Right ventricle myocardium inferior (tissue), 1 donor: ENCODE measurements at places on chromosomes 7 and 10. TPM values are rescaled to one million over a fixed set of nuclear protein-coding genes. Genes with fewer than 3 reads are reported as not detected.

DNA sequence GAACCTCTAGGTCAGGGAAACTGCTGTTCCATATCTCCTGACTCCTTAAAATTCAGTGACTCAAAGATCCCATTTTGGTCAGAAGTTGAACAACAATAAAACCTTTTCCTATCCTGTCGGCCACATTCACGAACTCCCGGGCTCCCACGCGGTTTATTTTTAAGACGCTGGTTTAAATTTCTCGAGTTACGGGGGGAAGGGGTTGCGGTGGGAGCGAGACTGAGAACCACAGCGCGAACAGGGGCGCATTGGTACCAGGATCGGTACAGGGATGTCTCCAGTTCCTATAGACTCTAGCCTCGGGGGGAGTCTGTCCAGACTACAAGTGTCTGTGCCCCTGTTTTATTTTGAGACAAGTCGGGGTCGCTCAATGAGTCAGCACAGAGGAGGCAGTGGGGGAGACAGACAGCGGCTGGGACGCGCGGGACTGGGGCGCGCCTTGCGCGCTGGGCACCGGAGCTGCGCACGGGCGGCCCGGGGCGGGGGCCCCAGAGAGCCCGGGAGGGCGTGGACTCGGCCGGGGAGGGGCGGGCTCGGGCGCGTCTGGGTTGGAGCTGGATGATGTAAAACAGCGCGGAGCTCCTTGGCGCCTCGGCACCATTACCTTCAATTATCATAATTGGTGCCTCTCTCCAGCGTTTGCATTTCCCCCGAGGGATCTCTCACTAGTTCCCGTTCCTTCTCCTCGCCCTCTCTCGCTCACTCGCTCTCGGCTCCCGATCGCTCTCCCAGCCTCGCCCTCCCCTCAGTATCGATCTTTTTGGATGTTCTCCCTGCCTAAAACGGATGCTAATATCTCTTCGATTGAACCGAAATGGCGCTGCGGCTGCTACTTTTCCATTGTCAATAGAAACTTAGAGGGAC lies 8.7 kb upstream of the BAMBI start:
- DNase-seq: no peak

IL2RA gene
- 3.8 TPM for total RNA-seq

GRCh38 chr10:119807960-119808697 lies 64.5 kb downstream of the MCMBP start:
- no peak for DNase-seq

GRCh38 chr7:149558149-149558861 lies 60.7 kb upstream of the ZNF746 start:
- no peak for DNase-seq

AGR3 gene
- not detected for total RNA-seq

CHST15 gene
- total RNA-seq: 3.8 TPM

DNA sequence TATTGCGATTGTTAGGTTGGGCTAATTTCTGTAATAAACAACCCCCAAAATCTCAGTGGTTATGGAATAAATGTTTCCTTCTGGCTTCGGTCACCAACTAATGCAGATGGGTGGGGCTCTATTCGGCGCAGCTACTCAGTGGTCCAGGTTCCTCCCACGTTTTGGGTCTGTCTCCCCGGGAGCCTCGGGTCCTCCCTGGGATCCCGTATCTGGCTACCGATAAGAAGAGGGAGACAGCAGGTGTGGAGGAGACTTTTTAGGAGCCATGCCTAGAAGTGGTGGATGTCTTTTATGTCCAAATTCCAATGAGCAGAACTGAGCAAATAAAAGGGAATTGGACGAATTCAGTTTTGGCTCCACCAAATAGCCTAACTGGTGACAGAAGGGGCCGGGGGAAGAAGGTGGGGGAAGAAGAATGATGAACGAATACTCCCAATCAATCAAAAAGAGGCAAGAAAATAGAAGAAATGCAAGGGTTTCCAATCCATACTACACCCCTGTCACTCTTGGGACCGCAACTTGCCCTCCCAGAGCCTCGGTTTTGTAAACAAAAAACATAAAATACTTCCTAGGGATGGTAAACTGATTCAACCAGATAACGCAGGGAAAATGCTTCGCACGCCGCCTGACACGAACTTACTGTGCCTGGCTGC lies 498 bp upstream of the C10orf53 start:
- no peak for DNase-seq

- DNase-seq: no peak
These were observed 68.2 kb upstream of the RPA3 start for GRCh38 chr7:7786595-7786994.

- DNase-seq: no peak
These were observed 28.0 kb upstream of the COBL start for GRCh38 chr7:51344406-51345138.

GRCh38 chr7:34759477-34760125 lies 101.6 kb downstream of the NPSR1 start:
- DNase-seq: no peak
